ENCODE measurements at places on chromosomes 7 and 10. TPM values are rescaled to one million over a fixed set of nuclear protein-coding genes. Genes with fewer than 3 reads are reported as not detected.

- DNase-seq, result no peak
These were observed 6.6 kb downstream of the ANK3 start for GRCh38 chr10:60382946-60383681.

DNA sequence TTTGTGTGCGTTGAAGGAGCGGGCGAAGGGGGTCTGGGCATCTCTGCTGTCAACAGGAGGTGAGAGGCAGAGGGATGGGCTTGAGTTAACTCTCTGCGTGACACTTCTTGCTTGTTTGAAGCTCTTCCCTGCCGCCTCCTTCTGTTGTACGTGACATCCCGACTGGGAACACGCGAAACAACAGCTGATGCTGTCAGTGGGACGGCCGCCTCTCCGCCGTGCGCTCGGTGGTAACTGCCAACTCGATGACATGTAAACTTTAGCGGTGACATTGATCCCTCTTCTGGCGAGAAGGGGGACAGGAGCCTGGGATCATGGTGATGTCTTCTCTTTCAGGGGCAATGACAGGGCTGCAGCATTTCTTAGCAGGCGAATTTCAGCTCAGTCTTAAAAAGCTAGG lies 394.5 kb downstream of the TYW1 start:
- no peak for DNase-seq

GRCh38 chr7:139600306-139600705 lies 76.8 kb downstream of the CLEC2L start:
- DNase-seq, result no peak

DNA sequence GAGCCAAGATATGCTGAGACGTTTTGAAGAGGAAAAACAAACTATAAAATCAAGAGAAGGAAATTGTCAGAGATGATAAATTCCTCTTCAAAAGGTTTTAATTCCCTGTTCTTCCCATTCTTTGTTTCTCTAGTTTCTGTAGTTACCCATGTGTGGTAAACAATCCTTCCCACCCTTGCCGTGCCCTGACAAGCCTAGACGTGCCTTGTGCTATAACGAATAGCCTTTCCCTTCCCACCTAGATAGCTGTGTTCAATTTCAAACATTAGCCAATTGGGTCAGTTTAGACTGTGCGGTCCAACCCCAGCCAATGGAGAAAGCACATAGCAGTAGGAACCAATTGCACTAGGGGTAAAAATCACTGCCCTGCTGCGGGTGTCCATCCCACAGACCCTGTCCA lies 138.1 kb downstream of the RALA start:
- DNase-seq, result no peak

- DNase-seq, result no peak
These were observed 190.2 kb downstream of the TNS3 start for GRCh38 chr7:47391726-47392125.

DNA sequence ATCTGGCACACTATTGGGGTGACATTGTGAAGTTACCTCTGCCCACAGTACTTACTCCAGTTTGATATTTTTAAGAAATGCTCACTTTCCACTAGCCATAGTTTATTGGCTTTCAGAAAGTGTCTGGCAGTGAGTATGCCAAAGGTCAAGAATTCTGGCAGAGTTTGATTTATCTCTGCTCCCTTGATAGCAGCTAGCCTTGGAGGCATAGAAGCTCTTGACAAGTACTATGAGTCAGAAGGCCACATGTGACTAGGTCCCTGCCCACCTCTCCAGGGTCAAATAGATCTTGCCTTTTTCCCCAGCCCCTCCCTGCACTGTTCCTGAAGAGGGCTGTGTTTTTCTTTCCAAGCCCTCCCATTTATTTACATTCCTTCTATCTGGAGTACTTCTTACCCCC lies 202.2 kb downstream of the AUTS2 start:
- DNase-seq, result no peak

GRCh38 chr7:55348502-55348901 lies 16.6 kb upstream of the LANCL2 start:
- peak; percentile 5 for DNase-seq

GRCh38 chr7:92608380-92609322 lies 18.5 kb upstream of the FAM133B start:
- DNase-seq, result no peak

DNA sequence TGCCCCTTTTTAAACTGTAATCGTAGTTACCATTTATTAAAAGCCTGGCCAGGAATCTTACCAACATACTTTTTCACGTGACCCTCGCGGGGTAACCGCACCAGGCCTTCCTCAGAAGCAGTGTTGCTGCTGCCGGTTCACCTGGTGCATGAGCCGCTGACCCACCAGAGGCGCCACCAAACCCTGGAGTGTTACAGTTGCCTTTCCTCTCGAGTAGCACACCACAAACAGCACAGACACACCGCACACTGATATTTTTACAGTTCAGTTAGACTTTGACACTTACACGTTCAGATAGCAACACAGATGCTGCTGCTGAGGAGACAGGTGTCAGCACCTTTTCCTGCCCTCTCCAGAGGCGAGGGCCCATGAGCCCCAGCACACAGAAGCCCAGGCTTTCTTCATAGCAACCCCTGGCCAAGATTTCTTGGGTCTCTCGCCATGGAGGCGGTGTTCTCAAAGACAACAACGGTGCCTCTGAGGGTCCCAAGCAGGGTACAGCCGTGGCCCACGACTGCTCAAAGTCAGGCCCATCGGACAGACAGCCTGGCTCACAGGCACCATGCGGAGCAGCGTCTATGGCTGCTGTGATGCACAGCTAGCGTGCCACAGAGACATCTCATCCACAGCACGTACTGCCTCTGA lies 123.1 kb downstream of the DIP2C start:
- DNase-seq, result no peak

- DNase-seq, result no peak
These were observed at the start of gene BHLHA15 for GRCh38 chr7:98211221-98211675. Gene BHLHA15 (plus strand): TSS chr7:98211439. CDS start chr7:98212310, 871 bp downstream.

DNA sequence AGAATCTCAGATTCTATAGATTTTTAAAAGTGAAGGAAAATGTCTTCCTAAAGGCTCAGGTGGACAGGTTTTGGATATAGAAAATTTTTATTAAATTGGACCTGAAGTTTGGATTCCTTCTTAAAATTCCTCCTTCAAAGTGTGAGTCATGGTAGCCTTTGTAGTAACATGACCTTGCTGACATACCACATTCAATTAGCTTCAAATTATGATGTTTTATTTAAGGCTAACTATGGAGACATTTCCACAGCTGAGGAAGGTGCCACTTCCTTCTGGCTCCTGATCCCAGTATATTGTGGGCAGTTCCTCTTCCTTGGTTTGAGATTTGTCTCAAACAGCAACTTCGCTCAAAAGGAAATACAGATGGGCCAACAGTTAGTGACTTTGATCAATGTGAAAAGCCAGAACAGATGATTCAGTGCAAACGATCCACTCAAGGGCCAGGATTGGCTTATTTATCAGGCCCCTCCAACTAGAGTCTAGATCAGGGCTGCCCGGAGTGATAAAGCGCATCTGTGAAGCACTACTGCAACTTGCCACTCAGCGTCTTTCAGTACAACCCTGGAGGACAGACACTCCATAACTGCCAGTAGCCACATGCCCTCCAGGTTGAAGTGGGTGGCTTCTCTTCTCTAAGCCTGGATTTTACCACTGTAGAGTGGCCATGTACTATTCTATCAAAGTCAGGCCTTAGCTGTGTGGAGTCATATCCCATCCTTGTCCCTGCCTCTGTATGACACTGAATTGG lies 573.5 kb downstream of the KIF20B start:
- DNase-seq, result no peak

- no peak for DNase-seq
These were observed 112.8 kb upstream of the AHR start for GRCh38 chr7:17185690-17186070.

GRCh38 chr7:30276203-30276900 lies 8.0 kb upstream of the ZNRF2 start:
- peak; percentile 62 for DNase-seq

DNA sequence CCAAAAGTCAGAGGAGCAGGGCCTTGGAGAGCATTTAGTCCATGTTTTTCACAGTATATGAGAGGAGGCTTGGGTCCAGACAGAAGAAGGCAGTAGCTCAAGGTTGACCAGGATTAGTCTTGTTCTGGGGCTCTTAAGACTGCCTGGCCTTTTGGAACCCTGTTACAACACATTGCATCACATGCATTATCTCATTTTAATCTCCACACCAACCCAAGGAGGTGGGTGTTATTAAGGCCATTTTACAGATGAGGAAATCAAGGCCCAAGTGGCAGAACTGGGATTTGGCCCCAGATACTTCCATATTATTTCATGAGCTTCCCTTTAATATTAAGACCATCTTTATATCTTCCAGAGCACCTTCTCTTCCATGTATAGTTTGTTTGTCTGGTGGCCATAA lies 38.8 kb downstream of the RPS24 start:
- DNase-seq, result no peak

DNA sequence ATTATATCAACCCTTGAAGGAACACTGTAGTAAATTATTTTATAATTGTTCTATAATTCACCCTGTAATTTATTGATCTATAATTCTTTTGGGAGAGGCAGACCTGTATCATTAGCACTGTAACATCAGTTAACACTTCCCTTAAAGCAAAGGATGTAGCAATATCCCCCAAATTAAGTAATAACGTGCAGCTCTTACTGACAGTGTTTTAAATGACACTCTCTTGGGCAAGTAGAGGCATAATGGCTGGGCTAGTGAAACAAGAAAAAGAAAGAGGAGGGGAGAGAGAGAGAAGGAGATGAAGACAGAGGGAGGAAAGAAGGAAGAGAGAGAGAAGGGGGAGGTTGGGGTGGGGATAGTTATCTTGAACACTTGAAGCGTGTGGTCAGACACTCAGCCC lies 161.0 kb upstream of the RNF32 start:
- no peak for DNase-seq

GRCh38 chr7:137873524-137873923 lies 26.8 kb upstream of the DGKI start:
- DNase-seq, result peak; percentile 11

The SLK gene
- 44.5 TPM for total RNA-seq

The CYP2C9 gene
- not detected for total RNA-seq

The HERC4 gene
- 33.2 TPM for total RNA-seq

The CHN2 gene
- 0.63 TPM for total RNA-seq

The VSTM4 gene
- total RNA-seq, result 0.39 TPM

The NKX2-3 gene
- not detected for total RNA-seq

Data from dermis microvascular lymphatic vessel endothelial cell (primary cell).